NCI-H1930 (cell line): ENCODE measurements at places on chromosomes 12 and 14.

- DNase-seq: no peak
Measured at GRCh38 chr14:39442293-39442692, 10.1 kb upstream of the FBXO33 start.

GRCh38 chr12:68007466-68007865 lies 18.2 kb downstream of the IFNG-AS1 start:
- DNase-seq: no peak

DNA sequence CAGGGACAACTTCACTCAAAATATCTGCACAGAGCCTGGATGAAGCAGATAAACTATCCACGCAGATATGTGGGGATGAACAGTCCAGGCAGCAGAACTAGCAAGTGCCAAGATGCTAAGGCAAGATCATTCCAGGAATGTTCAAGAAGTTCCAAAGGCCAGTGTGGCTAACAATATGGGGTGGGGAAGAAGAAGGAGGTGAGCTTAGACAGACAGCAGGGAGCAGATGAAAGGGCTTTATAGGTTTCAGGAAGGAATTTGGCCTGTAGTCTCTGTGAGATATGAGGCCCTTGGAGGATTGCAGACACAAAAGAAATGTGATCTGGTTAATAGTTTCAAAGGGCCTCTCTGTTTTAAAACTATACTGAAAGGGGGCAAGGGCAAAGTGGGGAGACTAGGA lies 63.5 kb upstream of the PPM1H start:
- no peak for DNase-seq

DNA sequence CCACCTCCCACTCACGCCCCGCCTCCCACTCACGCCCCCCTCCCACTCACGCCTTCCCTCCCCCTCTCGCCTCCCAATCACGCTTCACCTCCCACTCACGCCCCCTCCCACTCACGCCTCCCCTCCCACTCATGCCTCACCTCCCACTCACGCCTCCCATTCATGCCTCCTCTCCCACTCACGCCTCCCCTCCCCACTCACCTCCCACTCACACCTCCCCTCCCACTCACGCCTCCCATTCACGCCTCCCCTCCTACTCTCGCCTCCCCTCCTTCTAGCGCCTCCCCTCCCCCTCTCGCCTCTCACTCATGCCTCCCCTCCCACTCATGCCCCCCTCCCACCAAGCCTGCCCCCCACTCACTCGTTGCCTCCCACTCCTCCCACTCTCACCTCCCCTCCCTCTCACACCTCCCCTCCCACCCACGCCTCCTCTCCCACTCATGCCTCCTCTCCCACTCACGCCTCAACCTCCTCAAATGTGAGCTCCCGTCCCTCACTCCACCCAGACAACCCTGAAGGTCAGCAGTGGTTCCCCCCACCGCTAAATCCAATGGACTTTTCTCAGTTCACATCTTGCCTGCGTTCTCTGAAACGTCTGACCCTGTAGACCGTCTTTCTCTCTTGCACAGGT lies 39.8 kb downstream of the TMEM63C start:
- DNase-seq: no peak

GRCh38 chr12:42477941-42478340 lies 111.6 kb downstream of the PRICKLE1 start:
- no peak for DNase-seq

GRCh38 chr14:69363055-69363454 lies 35.0 kb downstream of the ERH start:
- DNase-seq: no peak

GRCh38 chr14:61769893-61770292 lies 7.7 kb downstream of the SNAPC1 start:
- DNase-seq: no peak

DNA sequence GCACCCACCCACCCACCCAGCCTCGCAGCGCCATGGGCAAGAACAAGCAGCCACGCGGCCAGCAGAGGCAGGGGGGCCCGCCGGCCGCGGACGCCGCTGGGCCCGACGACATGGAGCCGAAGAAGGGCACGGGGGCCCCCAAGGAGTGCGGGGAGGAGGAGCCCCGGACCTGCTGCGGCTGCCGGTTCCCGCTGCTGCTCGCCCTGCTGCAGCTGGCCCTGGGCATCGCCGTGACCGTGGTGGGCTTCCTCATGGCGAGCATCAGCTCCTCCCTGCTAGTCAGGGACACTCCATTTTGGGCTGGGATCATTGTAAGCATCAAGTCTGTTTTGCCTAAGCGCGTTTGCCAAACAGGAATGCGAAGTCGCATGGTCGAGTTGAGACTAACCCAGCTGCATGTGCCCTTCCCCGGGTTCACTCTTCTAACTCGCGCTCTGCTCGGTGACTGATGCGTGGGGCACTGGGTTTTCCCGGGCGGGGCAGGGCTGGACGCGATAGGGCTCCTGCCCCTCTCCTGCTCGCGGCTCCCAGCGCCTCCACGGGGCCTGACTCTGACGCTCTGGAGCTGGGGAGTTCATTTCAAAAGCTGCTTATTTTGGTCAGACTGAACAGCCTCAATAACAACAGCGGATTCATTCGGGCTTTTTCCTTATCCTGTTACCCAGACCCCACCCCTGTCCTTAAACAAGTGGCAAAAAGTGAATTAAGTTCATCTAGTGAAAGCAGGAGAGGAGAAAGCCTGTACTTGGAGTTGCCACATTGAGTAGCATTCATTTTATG lies 458 bp downstream of the SSPN start:
- DNase-seq: peak; percentile 9

DNA sequence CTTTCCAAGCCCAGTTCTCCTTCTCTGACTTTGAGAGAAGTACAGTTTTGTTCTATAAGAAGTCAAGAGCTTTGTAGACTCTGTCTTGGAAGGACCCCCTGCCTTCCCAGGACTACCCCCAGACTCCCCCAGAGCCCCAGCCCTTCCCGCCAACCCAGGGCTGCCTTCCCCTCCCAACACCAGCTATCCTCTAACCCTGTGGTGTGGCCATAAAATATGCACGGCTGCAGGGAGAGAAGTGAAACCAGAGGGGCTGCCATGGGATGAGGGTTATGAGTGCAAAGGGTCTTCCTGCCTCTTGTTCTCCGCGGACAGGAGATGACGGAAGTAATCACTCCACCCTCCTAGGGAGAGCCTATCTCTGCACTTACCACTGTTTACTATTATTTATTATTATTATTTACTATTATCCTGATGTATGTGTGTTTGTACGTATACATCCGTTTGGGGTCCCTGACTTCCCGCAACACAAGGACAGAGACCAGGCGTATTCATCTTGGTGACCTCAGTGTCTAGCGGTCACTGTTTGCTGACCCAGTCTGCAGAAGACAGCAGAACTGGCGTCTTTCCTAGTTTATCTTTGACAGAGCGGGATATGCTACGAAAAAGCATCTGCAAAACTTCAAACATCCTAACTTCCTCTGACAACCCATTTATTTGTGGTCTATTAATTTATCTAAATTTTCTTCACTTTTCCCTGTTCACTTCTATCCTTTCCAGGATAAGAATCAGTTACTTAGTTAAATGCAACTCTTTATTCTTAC lies 3.5 kb upstream of the SCNN1A start:
- DNase-seq: no peak

- no peak for DNase-seq
Measured at GRCh38 chr12:95721320-95721719, 69.2 kb downstream of the NTN4 start.

- no peak for DNase-seq
Measured at GRCh38 chr14:79502136-79502750, 709.1 kb downstream of the DIO2 start.

- DNase-seq: no peak
Measured at GRCh38 chr12:524167-524951, 64.6 kb downstream of the B4GALNT3 start.

- peak; percentile 49 for DNase-seq
Measured at GRCh38 chr12:48999371-49000131, at the start of gene DDN. Gene DDN, minus strand, starts transcription at chr12:48999375. Its CDS starts 88 bp downstream, at chr12:48999287.

GRCh38 chr12:1703771-1704722 lies 13.2 kb downstream of the ADIPOR2 start:
- DNase-seq: no peak
